ENCODE measurements at places on chromosomes 4 and X. TPM values are rescaled to one million over a fixed set of nuclear protein-coding genes. Genes with fewer than 3 reads are reported as not detected.

ZNF711 gene
- total RNA-seq: 0.13 TPM

NRK gene
- 0.07 TPM for total RNA-seq

CSN3 gene
- total RNA-seq: not detected

DDX60 gene
- total RNA-seq: 29.5 TPM

SLC25A5 gene
- 487 TPM for total RNA-seq

PLCXD1 gene
- 11.7 TPM for total RNA-seq

ZFX gene
- 28.8 TPM for total RNA-seq

SMIM20 gene
- total RNA-seq: 25.6 TPM

SYN1 gene
- total RNA-seq: 0.07 TPM

TMEM154 gene
- total RNA-seq: 13.3 TPM

SLIT2 gene
- total RNA-seq: 2.4 TPM

DCAF12L2 gene
- not detected for total RNA-seq

NDST4 gene
- total RNA-seq: not detected

PPP1R2C gene
- not detected for total RNA-seq

AMTN gene
- not detected for total RNA-seq

EDA gene
- 1.1 TPM for total RNA-seq

UGT2B17 gene
- not detected for total RNA-seq

RS1 gene
- not detected for total RNA-seq

All from mammary microvascular endothelial cell (primary cell).